Left kidney (tissue), 8 donors: ENCODE measurements at places on chromosomes 2 and 18. TPM values are rescaled to one million over a fixed set of nuclear protein-coding genes. Genes with fewer than 3 reads are reported as not detected.
A peak's percentile ranks its signal among the peaks of the same experiment; 100 is the strongest.

DNA sequence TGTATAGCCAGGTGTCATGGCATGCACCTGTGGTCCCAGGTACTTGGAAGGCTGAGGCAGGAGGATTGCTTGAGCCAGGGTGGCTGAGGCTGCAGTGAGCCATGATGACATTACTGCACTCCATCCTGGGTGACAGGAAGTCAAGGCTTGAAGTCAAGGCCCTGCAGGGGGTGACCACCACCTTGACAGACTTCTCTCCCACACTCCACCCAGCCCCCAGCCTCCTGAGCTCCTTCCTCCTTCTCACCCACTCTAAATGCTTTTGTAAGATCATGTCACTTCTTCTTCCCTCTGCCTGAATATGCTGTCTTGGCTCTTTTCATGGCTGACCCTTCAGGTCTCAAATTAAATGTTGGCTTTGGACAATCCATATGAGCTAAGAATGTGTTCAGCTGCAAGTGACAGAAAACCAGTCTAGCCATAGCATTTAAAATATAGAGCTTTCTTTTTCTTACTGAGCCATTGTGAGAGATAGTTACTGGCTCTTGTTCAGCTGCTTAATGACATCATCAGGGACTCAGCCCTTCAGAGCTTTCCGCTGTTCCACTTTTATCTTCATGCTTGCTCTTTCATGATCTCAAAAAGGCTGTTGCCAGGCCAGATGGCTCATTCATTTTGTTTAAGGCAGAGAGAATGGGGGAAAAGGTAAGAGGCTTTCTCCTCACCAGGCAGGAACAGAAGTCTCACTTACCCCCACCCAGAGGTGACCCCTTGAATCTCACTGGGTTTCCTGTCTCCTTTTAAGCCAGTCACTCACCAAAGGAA is 36.7 kb upstream of the TTC39C start:
- no peak for DNase-seq

DNA sequence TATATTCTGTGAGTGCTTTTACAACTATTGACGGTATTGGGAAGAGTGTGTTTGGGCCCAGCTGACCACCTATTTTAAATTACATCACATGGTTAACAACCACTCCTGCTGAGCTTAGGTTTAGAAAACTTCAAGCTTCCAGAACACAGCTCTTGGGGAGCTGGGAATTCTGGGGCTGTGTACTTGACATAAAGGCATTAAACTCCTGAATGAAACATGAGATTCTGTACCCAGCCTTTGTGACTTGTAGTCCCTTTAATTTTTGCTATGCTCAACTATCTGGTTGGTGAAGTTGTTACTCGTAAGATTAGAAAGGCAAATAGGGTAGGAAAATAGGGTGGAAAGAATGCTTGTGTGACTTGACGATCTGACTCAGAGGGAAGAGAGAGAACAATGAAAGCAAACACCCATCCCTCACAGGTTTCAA is 66.9 kb downstream of the LTBP1 start:
- no peak for DNase-seq

GRCh38 chr2:95332036-95332435 is 34.9 kb downstream of the KCNIP3 start:
- no peak for DNase-seq

GRCh38 chr18:8084160-8084559 is 517.0 kb downstream of the PTPRM start:
- peak; percentile 32 for DNase-seq

GRCh38 chr18:70998490-70998889 is 709.6 kb downstream of the SOCS6 start:
- DNase-seq = no peak

- DNase-seq = no peak
Measured at GRCh38 chr2:42558827-42559226, 9.6 kb upstream of the MTA3 start.

DLGAP1 gene
- 6.2 TPM for polyA plus RNA-seq
